Activated B cell treated with CpG ODN at 0.5 μM for 24 hours (primary cell): ENCODE measurements at places on chromosomes 5 and 9. TPM values are rescaled to one million over a fixed set of nuclear protein-coding genes. Genes with fewer than 3 reads are reported as not detected.

Gene MYMK
- not detected in 2 replicates for total RNA-seq

Gene ADAMTSL1
- total RNA-seq, result not detected in 2 replicates

Gene SAXO1
- total RNA-seq, result 0.02 TPM in 1 of 2 replicates, not detected in the other

Gene SPTLC1
- total RNA-seq, result 40.8 and 41.0 TPM in 2 replicates

Gene EQTN
- total RNA-seq, result not detected in 2 replicates
